ENCODE measurements at places on chromosomes 11 and 22.
A peak's percentile ranks its signal among the peaks of the same experiment; 100 is the strongest.

DNA sequence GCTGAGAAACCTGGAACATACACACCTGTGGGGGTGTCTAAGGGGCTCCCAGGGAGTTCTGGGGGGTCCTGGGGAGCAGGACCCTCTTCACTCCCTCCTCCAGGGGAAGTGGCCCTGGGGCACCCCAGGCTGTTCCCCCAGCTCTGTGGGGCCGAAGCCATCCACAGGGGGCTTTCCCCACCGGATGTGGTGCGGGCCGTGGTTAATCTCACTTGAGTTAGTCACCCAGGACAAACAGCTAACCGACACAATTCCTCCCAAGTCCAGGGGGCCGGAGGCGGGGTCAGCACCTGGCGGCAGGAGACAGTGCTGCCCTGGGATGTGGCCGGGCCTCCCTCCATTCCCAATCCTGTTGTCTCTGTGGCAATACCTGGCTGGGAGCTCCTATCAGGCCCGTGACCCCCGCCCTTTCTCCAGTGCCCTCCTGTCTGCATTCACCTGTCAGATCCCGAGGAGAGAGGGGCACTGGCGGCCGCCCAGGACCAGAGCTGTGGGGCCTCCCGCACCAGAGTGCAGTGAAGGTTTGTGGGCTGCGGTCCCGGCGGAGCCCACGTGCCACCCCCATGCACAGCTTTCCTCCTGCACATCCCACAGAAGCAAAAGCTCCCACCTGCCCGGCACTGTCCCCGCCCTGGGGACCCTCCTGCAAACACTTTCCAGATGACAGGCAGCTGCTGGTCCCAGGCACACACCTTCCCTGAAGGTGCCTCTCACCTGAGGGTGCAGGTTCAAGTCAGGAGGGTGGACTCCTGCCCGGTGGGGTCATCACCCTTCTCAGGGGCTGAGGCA is 5.2 kb upstream of the MUC5AC start:
- peak; percentile 12 for DNase-seq

- DNase-seq = no peak
These were observed 51.8 kb downstream of the MICAL3 start for GRCh38 chr22:17972385-17973191.

- no peak for DNase-seq
These were observed 35.3 kb downstream of the GNB1L start for GRCh38 chr22:19819208-19819910.

GRCh38 chr22:21047730-21048129 is 2.0 kb downstream of the LRRC74B start:
- no peak for DNase-seq

- no peak for DNase-seq
These were observed 178.6 kb downstream of the CNTN5 start for GRCh38 chr11:99199341-99199740.

Measured in stimulated activated CD4-positive, alpha-beta T cell treated with anti-CD3 and anti-CD28 coated beads, Interleukin-4, amount 100 ng/mL, for 24 hours (primary cell).